ENCODE measurements at places on chromosomes 6 and 20.

GRCh38 chr20:926670-927069 lies 10.5 kb upstream of the ANGPT4 start:
- DNase-seq = no peak

DNA sequence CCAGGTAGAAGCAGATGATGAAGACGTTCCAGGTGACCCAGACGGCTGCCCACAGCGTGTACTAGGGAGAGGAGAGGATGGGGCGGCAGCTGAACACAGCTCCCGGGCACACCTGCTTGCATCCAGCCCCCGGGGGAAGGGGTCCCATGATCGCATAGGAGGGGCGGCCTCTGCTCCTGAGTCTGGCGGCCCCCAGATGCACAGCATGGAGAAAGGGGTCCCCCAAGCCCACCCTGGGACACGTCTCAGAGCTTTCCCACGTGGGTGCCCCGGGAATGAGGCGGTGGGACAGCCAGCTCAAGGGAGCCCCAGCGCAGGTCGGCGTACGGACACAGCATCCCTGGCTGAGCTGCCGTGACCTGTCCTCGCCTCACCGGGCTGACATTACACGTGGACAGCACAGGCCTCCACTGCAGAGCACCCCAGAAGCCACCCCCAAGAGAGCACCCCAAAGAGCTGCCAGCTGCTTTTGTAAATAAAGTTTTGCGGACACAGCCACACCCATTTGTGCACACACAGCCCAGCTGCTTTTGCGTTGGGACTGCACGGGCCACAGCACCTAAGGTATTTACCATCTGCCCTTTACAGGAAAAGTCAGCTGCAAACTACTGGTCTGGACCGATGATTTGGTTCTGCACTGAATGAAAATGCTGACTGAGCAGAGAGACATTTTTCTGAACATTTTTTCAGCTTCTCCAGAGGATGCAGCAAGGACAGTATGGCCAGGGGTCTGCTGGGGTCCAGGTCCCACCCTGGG lies 5.2 kb downstream of the NKAIN4 start:
- no peak for DNase-seq

GRCh38 chr6:8499540-8499939 lies 64.2 kb upstream of the SLC35B3 start:
- DNase-seq = no peak

DNA sequence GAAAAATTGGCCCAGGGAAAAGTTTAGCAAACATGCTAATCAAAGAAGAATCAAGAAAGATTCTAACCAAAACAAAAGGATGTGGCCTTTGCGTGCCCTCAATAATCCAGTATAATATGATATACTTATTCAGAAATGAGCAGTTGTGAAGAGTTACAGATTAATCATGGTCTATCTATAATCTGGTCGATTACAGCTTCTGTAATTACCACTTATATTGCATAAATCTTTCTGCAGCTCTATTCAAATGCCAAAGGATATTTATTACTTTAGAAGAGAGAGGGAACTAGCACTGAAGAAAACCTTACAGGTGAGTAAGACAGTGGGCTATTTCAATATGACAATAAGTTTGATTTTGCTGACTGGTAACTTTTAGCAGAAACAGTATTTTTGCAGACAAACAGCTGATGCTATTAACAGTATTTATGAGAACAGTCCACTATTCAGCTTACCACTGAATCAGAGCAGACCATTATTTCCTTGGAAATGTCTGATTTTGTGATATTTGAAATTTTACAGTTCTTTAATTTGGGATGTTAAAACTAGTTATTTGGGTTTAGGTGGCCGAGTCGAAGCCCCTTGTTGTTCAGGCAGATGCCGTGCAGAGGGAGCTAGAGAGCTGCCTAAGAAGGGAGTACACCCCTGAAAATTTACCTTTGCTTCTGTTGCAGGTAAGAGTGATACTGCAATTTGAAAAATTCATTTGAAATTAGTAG lies 92.2 kb downstream of the CEP57L1 start:
- DNase-seq = no peak

DNA sequence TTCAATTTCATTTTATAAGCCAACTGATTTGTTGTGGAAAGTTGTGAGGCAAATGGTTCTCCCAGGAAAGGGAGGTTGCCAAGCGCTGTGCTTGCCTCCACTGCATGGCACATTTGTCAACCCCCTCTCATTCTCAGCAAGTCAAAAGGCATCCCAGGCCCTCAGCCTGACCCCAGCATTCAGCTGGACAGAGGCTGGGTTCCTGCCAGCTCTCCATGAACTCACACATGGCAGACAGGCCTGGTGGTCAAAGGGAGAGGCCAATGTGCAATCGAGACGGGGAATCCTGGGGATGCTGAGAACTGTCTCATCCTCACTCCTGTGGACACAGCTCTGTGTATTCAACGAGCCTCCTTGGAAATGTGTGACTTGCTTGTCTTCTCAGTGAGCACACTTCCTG lies 106.0 kb upstream of the CDH4 start:
- DNase-seq = no peak

- DNase-seq = no peak
Measured at GRCh38 chr6:491233-491632, 99.7 kb downstream of the IRF4 start.

DNA sequence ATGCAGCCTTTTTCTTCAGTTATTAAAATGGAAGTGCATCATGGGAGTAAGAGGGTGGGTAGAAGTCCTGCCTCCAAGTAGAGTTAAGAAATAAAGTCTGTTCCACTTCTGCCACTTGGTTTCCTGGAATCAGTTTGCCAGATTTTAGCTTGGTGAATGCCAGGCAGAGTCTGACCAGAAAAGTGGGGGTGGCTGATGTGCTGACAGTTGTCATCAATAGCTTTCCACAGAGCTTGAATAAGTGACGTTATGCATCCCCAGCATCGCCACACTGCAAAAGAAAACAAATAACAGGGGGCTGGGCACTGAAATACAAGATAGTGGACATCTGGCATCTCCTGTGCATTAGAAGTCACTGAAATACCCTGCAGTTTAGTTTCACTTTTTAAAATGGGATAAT lies 30.8 kb upstream of the CEP162 start:
- no peak for DNase-seq

DNA sequence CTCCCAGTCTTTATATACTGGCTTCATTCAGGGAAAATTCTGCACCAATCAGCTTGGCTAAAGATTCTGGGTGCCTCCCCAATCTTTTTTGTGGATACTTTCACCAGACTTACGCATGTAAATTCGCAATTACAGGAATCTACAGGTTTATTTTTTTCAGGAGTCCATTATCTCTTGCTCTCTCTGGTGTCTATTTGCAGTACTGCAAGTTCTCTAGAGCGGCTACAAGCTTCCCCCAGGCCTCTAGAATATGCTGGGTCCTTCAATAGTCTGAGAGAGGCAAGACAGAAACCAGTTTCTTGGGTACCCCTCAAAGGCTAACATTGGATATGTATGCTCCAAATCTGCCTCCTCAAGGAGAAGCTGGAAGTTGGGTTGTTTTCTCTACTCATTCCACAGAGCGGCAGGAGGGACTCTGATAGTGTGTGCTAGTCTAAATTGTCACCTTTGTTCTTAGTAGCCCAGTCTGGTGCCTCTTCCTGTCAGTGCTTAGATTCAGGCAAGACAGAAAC lies 58.5 kb downstream of the SUN5 start:
- DNase-seq = no peak

DNA sequence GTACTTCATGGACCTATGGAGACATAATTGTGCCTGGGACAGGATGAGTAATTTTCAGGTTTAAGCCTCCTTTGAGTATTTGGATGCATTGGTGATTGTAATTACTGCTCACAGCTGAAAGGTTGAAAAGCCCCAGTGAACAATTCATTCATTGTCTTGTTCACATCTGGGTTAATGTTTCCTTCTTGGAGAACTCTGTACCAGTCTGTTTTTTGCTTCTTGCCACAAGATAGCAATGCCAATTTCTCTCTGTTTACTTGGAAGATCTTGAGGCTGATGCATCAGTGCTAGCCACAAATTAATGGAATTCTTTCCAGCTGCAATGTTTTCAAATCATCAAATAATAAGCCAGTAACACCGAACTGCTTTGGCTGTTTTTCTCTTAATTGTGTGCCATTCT lies 207.8 kb downstream of the BMP2 start:
- DNase-seq = no peak

GRCh38 chr6:80962382-80962781 lies 790.1 kb downstream of the TENT5A start:
- DNase-seq = no peak

GRCh38 chr6:150866991-150867501 lies 1.5 kb downstream of the MTHFD1L start:
- DNase-seq = no peak

GRCh38 chr6:38163186-38164130 lies 343.9 kb downstream of the ZFAND3 start:
- DNase-seq = no peak

- no peak for DNase-seq
Measured at GRCh38 chr6:90079560-90080490, 185.6 kb downstream of the GJA10 start.

DNA sequence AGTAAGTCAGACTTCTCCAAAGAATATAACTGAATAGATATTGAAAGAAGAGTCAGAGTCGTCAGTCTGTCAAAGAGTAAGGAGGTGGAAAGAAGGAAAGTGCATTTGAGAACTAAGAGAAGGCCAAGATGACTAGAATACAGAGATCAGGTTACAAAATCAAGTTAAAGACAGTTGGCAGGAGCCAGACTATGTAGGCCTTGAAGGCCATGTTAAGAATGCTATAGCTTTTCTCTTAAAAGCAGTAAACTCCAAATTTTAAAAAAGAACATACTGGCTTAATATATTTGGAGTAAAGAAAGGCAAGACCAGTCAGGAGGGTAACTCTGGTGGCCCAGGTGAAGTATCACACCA lies 68.8 kb downstream of the IBTK start:
- no peak for DNase-seq

DNA sequence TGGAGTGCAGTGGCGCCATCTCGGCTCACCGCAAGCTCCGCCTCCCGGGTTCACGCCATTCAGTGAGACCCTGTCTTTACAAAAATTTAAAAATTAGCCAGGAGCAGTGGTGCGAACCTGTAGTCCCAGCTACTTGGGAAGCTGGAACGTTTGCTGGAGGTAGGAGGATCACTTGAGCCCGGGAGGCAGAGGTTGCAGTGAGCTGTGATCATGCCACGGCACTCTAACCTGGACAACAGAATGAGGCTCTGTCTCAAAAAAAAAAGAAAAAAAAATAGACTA lies 5.7 kb upstream of the PARD6B start:
- DNase-seq = no peak

- DNase-seq = no peak
Measured at GRCh38 chr20:43188234-43188653, 1.5 kb downstream of the PTPRT start.

DNA sequence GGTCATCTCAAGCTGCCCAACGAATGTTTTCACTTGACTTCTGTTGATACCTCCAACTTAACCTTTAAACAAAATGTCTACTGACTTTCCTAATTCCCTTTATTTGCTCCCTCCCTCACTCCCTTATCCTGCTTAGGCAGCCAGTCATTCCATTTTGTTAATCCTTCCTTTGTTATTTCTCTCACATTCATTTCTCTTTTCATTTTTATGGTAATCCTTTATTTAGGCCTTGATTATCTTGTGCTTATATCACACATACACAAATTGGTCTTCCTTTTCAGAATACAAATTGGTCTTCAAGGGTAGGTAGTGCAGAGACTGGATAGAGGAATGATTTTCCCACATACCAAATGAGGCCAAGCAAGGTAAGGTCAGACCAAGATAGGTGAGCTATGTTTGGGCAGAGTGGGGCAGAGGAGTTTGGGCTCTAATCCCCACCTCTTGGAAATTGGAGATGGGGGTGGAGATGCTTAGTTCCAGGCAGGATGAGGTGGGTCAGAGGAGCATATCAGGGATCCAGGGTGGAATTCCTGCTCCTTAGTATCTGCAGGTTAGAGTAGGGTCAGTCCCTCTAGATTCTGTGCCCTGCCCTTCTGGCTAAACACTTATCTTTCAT lies 2.0 kb upstream of the SPACA1 start:
- no peak for DNase-seq

DNA sequence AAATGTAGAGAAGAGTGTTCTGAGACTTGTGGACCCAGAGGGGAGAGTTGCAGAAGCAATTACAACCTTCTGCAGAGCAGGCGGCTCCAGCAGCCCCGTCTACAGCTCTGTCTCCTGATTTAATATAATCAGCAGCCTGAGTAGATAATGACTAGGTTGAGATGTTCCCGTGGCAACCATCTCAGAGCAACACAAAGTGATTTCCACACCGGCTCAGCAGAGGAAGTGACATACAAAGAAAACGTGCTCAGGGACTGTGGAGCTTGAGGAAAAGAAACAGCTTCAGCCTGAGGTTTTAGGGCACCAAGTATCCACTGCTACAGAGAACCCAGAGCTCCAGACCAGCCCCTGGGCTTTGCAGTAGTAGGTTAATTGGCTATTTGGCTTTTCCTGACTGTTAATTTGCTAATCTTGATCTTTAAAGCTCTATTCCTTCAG lies 136.4 kb downstream of the MTFR2 start:
- DNase-seq = no peak

- no peak for DNase-seq
Measured at GRCh38 chr6:156114541-156114940, 658.9 kb upstream of the NOX3 start.

- no peak for DNase-seq
Measured at GRCh38 chr6:116405138-116405537, 34.4 kb downstream of the DSE start.

DNA sequence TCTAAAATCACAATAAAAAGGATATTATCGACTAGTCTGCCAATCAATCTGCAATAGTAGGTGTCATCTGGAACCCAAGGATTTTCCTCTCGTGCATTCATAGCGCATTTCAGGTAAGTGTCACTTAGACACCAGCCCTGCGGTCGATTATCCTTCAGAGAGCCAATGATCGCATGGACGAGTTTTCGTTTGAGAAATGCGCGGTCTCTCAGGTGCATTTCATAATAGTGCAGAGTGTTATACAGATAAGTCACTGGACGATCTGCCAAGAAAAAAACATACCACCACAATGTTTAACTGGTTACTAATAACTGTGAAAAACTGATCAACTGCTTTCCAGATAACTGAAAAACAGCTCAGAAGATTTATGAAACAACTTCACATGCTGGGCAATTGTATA lies 21.0 kb downstream of the ARG1 start:
- DNase-seq = no peak

DNA sequence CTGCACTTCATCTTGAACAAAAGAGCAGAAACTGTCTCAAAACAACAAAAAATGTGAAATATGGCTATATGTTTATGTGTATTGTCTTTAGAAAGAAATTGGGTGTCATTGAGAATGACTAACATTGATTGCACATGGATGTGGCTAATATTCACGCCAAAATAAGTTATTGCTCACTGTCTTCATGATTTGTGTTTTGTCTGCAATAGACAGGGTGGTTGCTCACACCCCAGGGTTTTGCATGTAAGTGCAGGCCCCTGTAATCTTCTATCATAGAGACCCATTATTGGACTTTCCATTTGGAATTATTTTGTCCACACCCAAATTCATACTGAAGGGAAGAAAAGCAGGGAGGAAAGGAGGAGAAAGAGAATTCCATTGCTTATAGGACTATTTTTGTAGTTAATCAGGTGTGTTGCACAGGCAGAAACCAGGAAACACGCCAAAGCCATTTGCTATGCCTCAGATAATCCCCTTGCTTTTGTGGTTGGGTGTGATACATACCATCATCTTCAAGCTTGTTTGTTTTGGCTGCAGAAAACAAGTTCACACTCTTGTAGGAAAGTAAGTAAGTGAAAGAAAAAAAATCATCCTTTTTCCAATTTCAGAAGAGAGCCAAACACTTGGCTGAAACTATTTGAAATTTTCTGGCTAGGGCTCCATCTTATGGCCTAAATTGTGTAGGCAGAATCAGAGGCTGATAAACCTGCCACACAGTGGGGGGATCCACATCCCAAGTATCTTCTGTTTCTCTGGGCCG lies 214.1 kb downstream of the COL12A1 start:
- DNase-seq = no peak

All from activated naive CD4-positive, alpha-beta T cell (primary cell).